GM13977 (cell line): ENCODE measurements at places on chromosomes 11 and 22.
A peak's percentile ranks its signal among the peaks of the same experiment; 100 is the strongest.

GRCh38 chr11:75632450-75632849 is 36.4 kb downstream of the MAP6 start:
- no peak for DNase-seq

DNA sequence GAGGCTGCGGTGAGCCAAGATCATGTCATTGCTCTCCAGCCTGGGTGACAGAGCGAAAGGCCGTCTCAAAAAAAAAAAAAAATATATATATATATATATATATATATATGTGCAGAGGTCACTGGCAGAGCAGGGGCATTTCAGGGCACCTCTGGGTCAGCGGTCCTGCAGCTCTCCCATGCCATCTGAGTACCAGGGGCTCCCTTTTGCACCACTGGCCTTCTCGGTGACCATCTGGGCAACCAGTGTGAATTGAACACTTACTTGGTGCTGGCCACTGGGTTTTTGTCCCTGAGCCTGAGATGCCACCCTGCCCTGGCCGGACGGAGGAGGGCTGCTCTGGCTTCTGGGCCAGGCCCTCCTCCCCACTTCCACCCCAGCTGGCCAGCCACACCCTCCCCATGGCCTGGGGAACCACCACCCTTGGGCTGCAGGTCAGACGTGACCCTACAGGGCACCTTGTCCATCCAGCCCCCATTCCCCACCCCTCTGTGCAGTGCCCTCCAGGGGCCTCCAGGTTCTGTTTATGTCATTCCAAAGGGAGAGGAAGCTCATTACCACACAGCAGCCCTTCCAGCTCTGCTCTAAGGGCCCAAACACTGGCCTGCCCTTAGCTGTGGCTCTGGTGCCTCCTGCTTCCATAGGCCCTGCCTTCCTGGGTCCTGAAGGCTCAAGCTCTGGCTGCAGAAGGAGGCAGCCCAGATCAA is 10.3 kb downstream of the MAPK8IP1 start:
- DNase-seq = no peak

DNA sequence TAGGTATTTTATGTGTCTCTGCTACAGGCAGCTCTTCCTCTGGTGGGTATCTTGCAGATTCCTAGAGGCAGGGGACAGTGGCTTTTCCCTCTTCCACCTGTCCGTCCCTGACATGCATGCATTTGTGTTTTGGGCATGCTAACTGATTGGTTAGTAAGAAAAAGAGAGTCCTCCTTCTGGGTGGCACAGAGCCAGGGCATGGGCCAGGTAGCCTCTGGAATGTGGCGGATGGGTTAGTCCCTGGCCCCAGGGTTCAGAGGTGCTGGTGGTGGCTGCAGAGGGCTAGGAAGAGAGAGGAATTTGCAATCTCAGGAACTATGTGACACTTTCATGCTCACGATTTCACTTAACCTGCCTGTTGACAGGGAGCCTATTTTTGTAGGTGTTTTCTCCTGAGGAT is 5.8 kb upstream of the MS4A15 start:
- DNase-seq = no peak

GRCh38 chr22:25113316-25113721 is 86.3 kb upstream of the CRYBB3 start:
- no peak for DNase-seq

DNA sequence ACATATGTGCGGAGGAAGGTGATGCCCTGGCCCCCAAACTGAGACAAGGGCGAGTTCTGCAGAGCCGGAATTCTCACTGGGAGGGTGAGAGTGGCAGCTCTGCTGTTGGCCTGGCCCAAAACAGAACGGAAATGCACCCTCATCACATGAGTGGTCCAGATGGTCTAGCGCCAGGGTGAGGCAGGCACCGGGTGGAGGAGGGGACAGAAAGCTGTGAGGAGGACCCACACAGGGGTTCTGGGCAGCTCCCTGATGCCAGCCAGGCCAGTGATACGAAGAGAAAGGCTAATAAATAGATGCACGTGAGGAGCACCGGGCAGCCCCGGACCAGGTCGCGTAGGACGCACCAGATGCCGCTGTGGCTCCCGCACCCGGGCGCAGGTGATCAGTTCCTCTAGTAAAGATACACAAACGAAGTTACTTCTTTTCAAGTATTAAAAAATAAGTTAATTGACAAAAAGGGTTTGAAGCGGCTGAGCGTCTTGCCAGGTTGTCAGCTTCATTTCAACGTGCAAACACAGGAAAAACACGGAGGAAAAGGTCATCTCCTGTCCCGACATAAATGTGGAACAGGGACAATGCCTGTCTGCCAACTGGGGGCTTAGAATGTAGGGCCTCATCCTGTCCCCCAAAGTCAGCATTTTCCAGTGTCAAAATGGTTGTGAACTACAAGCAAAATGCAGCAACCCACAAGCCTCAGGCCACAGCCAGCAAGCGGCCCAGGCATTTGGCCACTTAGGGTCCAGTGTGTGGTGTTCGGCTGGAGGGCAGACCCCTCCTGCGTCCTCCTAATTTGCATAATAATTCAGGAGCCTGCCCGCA is 15.3 kb upstream of the BID start:
- no peak for DNase-seq

DNA sequence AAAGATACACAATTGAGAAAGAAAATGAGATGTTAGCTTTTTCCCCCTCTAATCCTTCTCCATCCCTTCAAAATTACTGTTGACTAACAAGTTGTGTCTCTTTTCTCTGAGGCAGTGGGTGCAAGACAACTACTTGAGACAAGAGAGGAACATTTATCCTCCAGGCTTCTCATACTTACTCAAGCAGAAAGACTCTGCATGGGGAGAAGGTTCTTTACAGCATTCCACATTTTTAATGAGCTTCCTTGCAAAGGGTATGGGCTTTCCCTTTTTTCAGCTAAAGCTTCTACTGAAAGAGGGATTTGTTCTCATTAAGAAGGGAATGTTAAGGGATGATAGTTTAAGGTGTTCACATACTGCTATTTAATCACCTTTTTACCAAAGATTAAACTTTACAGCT is 47.8 kb downstream of the PAX6 start:
- DNase-seq = no peak

DNA sequence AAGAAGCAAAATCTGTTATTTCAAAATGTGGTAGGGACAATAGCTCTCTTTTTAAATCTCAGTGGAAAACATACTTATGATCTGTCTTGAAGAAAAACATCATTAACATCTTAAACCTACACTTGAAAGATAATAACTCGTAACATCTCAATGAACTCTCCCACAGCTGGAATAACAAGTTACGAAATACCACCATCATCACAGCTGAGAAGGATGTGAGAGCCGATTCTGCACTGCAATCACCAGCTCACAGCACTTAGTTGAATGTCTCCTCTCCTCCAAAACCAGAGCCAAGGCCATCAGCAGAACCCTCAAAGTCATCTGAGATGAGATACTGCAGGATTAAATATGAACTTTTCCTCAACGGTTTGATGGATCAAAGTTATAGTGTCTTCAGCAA is 124.3 kb downstream of the ARHGAP20 start:
- DNase-seq = no peak

DNA sequence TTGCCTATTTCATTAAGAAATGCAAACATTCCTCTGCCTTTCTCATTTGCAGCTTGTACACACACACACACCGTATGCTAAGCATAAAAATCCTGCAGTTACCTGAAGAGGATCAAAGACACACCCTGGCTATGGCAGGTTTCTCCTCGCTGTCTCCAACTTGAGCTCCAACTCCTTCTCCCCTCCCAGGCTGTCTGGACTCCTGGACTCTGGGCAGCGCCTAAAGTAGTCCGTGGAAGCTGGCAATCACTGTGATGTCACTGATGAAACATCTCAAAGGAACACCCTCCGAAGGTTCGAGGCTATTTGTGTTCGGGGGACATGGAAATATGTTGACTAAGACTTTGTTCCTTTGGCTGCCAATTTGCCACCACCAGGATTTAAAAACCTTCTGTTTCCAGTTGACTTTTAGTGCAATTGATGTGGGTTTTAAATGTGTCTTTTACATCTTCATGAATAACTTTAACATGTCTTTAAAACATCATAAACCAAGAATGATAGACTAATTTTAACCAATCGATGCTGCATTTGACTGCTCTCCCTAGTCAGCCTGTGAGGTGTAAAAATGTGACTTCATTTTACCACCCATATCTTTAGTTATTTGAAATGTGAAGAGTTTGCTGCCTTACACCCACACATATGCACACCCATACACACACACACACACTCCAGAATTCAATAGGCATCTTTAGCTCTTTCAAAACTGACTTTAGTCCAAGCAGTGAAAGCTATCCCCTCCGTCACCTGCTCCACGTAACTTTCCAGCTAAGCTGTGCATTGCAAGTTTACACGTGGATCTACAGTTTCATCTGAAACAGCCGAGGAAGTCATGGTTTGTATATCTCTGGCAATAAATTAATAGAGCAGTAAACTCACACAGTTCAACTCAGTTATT is at the start of gene SLN:
Gene SLN, minus strand, starts transcription at position 196 of the 895 bp plus-strand sequence.
- DNase-seq = no peak

DNA sequence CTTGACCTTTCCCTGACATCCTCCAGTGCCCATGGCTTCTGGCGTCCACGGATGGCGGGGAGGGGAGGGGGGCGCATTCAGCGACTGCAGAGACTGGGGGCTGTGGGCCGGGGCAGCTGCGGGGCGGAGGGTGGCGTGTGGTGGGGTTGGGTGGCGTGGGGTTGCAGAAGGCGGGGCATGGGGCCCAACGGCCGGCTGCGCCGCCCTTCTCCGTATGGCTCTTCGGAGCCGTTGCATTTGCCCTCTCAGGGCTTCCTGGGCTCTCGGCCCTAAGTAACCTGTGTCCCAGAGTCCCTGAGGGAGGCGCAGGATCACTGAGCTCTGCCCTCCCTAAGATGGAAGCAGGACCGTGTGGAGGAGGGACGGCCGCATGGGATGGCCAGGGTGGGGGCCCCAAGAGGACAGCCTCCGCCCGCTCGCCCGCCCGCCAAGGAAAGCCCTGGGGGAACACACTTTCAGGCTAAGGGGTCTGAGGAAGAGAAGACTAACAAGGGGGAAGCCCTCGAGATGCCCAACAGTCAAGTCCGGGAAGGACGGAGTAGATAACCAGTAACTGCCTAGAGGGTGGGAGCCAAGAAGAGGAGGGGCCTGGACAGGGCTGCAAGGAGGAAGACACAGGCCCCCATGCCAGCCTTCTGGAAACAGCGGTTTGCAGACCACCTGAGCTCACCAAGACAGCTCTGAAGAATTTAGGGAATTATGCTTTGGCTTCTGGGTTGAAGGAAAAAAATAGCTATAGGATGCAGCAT is 9.2 kb upstream of the AIFM3 start:
- peak; percentile 67 for DNase-seq

DNA sequence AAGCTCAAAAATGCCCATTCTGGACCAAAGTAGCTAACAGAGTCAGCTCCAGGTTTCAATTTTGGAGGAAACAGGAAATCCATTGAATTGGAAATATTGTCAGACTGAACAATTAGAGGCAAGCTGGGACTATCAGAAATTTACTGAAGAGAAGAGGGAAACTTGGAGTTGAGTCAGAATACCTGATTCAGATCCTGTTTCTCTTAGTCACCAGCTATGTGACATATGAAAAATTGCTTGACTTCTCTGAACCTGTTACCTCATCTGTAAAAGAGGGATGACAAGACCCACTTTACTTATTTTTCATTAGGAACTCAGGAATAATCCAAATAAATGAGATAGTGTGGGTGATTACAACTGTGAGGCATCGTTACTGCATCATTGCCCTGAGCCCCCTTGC is 148.9 kb upstream of the CADM1 start:
- no peak for DNase-seq

GRCh38 chr22:37235897-37236607 is 8.0 kb downstream of the RAC2 start:
- DNase-seq = no peak

GRCh38 chr11:126669416-126669815 is 313.9 kb downstream of the ST3GAL4 start:
- no peak for DNase-seq

- DNase-seq = no peak
Observed at GRCh38 chr22:17972385-17973191, 51.8 kb downstream of the MICAL3 start.

DNA sequence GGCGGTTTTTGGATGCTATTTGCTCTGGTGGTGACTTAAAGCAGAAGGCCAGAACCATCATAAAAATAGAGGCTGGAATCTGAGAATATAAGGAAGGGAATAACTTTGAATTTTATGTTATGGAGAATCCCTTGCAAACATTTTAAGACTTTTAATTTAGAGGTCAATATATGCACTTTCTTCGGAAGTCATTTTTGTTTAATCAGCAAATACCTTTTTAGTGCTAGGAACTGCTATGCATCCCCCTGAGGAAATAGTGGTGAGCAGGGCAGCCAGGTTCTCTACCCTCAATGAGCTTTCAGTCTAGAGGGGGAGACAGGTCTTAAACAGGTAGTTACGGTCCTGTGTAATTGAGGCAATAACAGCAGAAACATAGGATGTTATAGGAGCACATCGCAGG is 266.5 kb upstream of the MPPED2 start:
- no peak for DNase-seq

GRCh38 chr11:26950260-26950719 is 43.6 kb upstream of the FIBIN start:
- DNase-seq = no peak

GRCh38 chr11:19244621-19245020 is 3.9 kb upstream of the E2F8 start:
- no peak for DNase-seq

GRCh38 chr11:108672786-108673185 is 7.9 kb downstream of the DDX10 start:
- DNase-seq = no peak

DNA sequence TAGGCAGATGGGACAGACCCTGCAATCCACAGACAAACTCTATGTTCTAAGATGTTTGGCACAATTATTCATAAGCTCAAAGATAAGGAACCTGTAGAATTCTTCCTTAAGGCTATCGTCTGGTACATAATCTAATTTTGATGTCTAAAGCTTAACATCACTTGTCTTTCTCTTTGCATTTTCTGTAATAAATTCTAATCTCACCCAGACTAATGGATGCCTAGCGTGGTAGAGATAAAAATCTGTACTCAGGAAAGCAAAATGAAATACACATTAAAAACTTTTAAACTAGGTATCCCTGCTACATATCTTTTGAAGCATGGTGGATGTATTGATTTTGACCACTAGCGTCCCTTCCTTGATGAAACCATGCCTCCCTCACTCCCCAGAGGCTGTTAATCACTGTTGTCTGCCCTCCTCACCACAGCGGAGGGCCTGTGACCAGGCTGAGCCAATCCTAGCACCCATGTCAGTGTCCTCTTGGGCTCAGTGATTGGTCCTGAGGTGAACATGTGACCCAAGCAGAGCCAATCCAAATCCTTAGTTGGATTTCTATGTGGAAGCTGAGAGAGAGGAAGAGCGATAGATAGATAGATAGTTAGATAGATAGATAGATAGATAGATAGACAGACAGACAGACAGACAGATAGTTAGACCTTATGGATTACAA is 82.2 kb upstream of the GRK3 start:
- no peak for DNase-seq

DNA sequence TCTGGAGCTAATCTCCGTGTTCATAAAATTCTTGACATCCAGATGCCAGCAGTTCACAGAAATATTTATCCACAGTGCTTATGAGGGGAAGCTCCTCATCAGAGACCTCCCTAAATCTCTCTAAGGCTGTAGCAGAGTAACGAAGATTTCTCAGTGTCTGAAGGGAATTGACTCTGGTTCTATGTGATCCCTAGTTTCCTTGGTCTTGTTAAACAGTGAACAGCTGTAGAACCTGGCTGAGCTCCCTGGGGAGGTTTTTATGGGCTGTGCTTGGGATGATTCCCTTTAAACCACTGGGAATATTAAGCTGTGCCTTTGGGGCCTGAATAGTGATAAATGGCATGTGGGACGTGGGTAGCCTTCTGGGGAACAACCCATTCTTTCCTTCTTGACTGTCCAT is 43.7 kb upstream of the ARHGAP20 start:
- DNase-seq = no peak
